CD4-positive, alpha-beta T cell treated with Interleukin-1 beta for 1 hour (primary cell): ENCODE measurements at places on chromosomes 16 and 17.
A peak's percentile ranks its signal among the peaks of the same experiment; 100 is the strongest.

- no peak for DNase-seq
These were observed 1.7 kb downstream of the TUBG2 start for GRCh38 chr17:42660692-42661345.

GRCh38 chr17:76331083-76331482 lies 22.6 kb downstream of the PRPSAP1 start:
- no peak for DNase-seq

- no peak for DNase-seq
These were observed 58.6 kb downstream of the ZNF778 start for GRCh38 chr16:89275837-89276720.

GRCh38 chr16:48353565-48354163 lies 31.5 kb downstream of the SIAH1 start:
- peak; percentile 79 for DNase-seq

- no peak for DNase-seq
These were observed 21.4 kb downstream of the MYBBP1A start for GRCh38 chr17:4533523-4534504.

DNA sequence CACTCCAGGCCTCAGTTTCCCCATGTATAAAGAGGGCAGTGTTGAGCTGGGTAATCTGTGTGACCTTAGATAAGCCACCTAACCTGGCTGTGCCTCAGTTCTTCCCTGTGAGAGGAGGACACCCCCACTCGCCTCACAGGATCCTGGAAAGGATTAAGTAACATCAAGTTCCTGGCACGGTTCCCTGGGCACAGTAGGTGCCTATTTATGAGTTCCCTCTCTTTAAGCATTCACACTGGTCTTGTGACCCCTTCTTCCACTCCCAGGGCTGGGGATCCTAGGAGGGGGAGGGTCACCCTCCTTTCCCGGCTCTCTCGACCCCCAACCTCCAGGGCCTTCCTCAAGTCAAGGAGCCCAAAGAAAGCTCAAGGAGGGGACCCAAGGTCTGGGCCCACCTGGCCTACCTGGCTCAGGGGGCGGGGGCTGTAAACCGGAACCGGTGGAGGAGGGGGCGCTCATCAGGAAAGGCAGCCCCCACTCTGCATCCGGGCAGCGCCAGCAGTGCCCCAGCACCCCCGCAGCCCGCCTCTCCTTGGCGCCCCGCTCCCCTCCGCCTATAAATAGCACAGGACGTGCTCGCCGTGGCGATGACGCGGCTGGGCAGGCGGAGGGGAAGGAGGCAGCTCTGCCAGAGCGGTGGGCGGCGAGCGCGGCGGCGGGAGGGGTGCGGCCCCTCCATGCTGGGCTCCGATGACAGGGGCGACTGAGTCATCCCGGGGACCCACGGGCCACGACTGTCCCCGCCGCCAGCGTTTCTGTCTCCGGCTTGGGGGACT lies 9.4 kb downstream of the RPL19 start:
- DNase-seq: peak; percentile 81

DNA sequence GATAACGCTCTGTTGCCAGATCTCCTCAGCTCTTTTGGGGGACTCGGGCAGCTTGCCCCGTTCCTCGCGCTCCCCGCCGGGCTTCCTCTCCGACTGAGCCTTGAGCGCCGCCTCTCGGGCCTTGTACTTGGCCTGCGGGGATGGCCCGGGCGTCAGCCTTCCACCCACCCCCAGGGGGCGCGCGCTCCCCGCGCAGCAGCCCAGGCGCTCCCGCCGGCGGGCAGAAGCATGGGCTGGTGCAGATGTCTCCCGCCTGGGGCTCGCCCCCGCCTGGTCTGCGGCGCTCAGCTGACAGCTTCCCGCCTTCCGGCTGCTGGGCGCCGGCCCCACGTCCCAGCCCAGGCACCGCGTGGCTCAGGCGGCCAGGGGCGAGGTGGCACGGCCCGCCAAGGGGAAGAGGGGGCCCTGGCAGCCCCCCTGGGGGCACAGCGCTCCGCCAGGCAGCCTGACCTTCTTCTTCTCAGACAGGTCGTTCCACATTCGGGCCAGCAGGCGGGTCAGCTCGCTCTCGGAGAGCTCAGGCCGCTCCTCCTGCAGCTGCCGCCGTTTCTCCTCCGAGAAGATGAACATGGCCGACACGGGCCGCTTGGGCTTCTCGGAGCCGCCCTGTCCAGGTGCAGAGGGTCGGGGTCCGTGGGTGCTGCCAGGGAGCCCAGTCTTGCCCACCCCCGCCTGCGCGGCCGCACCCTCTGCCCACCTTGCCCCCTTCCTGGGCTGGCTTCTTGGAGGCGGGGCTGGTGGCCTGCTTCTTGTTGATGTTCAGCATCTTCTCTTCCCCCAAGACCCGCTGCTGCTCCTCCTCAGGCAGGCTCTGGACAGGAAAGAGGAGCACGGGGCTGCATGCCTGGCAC lies 8.9 kb downstream of the UBTF start:
- peak; percentile 93 for DNase-seq

- no peak for DNase-seq
These were observed 15.7 kb downstream of the ELAC2 start for GRCh38 chr17:13001991-13002615.

- DNase-seq: no peak
These were observed 101.3 kb downstream of the CDK5R1 start for GRCh38 chr17:32588135-32588534.

GRCh38 chr16:15461376-15461775 lies 27.0 kb downstream of the BMERB1 start:
- no peak for DNase-seq

GRCh38 chr16:4830408-4830807 lies 16.7 kb downstream of the GLYR1 start:
- DNase-seq: no peak

DNA sequence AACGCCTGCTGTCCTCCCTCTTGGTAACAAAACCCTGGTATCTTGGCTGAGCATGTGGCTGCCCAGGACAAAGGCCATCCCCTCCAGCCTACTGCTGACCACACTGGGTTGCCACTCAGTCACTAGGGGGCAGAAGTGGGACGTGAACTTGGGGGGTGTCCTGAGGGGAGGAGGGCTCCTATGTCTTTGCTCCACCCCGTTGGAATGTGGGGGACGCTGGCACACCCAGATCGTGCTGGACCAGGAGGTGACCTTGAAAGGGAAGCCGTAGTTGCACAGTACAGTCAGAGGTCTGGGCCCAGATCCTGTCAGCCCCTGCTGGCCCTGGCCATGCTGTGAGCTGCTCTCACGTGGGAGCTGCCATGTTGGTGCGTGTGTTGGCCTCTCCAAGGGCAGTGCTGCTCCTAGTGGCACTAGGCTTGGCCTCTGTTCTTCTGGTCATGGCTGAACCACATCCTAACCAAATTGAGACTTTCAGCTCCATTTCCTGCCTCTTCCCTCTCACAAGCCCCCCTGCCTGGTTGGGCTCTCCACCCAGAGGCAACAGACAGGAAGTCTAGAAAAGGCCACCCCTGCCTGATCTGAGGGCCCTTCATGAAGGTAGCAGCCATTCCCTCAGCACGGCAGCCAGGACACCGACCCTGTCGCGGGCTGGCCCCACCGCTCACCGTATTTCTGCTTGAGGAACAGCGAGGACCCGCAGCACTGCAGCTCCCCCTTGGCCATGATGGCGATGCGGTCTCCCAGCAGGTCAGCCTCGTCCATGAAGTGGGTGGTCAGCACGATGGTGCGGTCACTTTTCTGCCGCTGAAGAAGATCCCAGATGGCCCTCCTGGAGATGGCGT lies 29.0 kb upstream of the RNPS1 start:
- DNase-seq: peak; percentile 4

GRCh38 chr16:78281115-78281514 lies 181.7 kb downstream of the WWOX start:
- DNase-seq: no peak

DNA sequence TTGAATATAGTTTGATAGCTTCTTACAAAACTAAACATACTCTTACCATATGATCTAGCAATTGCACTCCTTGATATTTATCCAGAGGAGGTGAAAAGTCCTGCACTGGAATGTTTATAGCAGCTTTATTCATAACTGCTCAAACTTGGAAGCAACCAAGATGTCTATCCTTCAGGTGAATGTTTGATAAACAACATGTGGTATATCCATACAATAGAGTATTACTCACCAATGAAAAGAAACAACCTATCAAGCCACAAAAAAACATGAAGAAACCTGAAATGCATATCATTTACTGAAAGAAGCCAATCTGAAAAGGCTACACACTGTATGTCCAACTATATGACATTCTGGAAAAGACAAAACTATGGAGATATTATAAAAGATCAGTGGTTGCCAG lies 16.1 kb downstream of the STAT3 start:
- DNase-seq: no peak

DNA sequence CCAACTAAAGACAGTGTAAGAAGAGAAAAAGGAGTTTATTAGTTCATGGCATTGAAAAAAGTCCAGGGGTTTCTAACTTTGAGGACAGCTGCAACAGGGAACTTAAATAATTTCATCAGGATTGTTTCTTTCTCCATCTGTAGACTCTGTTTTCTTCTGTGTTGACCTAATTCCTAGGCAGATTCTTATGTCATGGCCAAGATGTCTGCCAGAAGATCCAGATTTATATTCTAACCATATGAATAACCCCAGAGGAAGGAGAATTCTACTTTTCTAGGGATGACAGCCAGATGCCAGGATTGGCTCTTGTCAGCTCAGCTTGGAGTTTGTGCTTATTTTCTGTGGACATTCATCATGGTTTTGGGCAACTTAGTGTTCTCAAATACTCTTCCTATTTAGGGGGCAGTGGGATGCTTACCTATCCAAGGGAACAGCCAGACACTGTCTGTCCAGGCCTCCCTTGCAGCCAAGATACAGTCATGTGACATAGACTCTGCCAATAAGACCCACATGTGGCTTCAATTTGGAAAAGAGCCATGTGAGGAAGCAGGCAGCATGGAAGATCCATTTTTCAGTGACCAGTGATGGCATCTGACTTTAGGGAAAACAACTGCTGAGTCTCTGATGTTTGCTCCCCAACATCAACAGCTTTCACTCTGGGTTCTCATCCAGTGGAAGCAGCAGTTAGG lies 18.2 kb downstream of the PCTP start:
- no peak for DNase-seq

GRCh38 chr16:19645557-19645981 lies 72.5 kb downstream of the KNOP1 start:
- no peak for DNase-seq

- no peak for DNase-seq
These were observed 65.2 kb downstream of the TNFRSF13B start for GRCh38 chr17:16906680-16907079.

GRCh38 chr17:79907217-79907715 lies 68.0 kb upstream of the CBX4 start:
- no peak for DNase-seq

GRCh38 chr17:39929646-39930407 lies 2.3 kb downstream of the LRRC3C start:
- DNase-seq: no peak

GRCh38 chr17:62024866-62025265 lies 40.2 kb downstream of the MED13 start:
- DNase-seq: no peak

DNA sequence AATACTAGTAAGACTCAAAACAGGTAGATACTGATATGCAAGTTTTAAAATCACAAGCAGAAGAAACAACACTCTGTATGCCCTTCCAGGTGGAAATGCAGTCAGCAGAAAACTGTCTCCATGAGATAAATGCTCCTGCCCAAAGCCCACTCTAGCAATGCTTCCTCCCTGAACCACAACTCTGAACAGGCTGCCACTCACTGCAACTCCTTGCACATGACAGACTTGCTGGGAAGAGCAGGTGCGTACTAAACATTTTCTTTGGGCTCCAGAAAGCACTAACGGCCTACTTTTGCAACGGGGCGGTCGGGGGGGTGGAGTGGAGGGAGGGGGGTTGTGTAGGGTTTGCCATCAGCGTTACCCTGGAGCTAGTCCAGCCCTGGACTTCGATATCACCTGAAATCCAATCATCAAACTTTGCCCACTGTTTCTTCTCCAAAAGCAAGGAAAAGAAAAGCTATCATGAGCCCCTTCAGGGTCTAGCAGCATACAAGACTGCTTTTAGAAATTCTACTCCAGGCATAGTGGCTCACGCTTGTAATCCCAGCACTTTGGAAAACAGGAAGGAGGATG lies 46.1 kb downstream of the ANKRD11 start:
- no peak for DNase-seq

DNA sequence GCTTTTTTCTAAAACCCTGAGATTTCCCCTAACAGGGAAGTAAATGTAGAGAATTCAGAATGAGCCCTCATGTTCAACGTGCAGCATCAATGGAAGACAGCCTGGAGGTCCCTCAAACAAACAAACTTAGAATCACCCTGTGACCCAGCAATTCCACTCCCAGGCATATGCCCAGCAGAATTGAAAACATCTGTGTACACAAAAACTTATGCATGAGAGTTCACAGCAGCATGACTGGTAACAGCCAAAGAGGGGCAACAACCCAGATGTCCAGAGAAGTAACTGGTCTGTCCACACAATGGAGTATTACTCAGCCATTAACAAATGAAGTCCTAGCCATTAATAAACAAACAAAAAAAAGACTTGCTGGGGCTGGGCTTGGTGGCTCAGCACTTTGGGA lies 252.7 kb downstream of the PARN start:
- DNase-seq: no peak

- no peak for DNase-seq
These were observed 564 bp upstream of the TMIGD1 start for GRCh38 chr17:30334421-30334820.

GRCh38 chr16:13898233-13898632 lies 21.7 kb upstream of the ERCC4 start:
- no peak for DNase-seq

DNA sequence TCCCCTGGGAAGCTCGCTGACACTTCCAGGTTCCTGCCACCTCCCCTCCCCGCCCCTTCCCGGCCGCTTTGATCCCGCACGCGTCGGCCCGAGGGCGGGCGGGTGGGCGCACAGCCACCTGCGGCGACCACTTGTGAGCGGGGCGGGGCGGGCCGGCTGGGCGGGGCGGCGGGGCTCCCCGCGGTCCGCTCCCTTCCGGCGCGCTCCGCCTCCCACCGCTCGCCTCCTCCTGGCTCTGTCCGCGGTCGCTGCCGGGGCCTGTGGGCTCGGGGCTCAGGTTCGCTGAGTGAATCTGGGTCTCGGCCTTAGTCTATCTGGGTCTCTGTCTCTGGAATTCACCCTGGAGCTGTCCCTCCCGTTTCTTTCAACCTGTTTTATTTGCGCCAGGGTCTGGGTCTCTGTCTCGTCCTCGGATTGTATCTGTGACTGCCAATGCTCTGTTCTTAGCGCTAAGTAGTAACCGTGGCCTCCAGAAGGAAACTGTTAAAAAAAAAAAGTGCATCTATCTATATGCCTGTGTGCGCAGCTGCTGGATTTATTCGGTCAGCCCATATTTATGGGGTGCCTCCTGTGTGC lies 2.7 kb upstream of the HES7 start:
- peak; percentile 56 for DNase-seq

GRCh38 chr17:855569-855968 lies 73.4 kb downstream of the MRM3 start:
- no peak for DNase-seq
